GM12864 (cell line): ENCODE measurements at places on chromosomes 2 and 18.

DNA sequence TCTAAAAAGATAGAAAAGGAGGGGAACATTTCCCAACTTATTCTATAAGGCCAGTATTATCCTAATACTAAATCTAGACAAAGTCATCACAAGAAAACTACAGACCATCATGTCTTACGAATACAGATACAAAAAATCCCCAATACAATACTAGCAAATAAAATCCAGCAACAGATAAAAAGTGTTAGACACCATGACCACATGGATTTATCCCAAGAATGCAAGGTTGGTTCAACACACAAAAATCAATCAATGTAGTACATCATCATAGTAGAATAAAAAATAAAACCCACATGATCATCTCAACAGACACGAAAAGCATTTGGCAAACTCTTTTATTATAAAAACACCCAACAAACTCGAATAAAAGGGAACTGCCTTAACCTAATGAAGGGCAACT, 18.5 kb downstream of the SLC66A2 start:
- no peak for DNase-seq

DNA sequence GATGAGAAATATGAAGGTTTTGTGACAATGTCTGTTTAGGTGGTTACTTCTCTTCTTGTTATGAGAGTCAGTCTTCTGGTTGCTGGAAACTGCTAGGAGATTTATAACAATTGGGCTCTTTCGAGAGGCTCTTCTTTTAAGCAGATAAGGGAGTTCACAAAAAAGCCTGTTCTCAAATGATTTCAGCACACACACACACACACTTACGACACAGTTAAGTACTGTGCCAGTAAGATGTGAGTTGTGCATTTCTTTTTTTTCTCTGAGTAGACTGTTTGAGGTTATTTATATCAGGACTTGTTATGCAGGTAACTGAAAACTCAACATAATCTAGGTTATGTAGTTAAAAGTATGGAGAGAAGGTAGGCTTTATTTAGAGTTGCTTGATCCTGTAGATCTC, 49.8 kb downstream of the MSH2 start:
- DNase-seq, result no peak

DNA sequence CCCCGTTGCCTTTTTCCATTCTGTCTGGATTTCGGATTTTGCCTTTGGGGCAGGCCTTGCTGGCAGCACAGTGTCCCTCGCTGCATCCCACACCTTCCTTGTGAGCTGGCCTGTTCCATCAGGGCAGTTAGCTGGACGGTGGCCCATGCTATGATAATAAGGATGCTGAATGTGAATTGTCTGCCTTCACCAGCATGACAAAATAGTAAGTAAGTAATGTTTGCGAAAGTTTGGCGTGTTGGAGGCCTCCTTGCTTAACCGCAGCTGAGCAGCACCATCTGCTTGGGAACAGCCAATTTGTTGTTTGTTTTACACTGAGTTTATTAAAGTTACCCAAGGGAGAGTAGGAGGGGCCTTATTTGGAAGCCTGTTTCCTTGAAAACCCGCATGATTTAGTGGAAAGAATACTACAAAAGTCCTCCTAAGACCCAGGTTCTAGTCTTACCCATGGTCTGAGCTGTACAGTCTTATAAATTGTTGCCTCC, 469.7 kb upstream of the FANCL start:
- DNase-seq, result no peak

DNA sequence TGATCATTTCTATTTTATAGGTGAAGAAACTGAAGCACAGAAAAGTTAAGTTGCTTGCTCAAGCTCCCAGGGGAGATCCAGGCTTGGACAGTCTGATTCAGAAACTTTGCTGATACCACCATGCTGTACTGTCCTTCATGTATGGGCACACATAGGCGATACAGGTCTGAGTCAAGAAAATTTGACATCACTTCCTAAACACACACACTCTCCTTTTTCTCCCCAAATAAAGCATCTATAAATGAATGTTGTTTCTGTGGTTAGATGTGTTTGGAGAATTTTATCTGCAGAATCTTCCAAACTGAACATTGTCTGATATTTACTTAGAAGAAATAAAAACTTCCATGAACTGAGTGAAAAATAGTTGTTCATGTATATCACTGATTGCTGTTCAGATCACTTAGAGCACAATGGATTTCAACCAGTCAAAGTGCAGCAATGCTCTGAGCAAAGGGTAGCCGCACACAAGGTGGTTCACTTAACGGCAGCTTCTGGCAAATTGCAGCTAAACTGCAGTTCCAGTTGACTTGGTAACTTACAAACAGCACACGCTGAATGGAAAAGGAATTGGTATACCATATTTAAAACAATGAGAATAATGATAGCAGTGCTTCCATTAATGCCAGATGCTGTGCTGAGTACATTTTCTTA, 10.0 kb upstream of the AGFG1 start:
- DNase-seq, result no peak

GRCh38 chr2:131032393-131032836, 60.8 kb downstream of the FAM168B start:
- DNase-seq, result no peak

DNA sequence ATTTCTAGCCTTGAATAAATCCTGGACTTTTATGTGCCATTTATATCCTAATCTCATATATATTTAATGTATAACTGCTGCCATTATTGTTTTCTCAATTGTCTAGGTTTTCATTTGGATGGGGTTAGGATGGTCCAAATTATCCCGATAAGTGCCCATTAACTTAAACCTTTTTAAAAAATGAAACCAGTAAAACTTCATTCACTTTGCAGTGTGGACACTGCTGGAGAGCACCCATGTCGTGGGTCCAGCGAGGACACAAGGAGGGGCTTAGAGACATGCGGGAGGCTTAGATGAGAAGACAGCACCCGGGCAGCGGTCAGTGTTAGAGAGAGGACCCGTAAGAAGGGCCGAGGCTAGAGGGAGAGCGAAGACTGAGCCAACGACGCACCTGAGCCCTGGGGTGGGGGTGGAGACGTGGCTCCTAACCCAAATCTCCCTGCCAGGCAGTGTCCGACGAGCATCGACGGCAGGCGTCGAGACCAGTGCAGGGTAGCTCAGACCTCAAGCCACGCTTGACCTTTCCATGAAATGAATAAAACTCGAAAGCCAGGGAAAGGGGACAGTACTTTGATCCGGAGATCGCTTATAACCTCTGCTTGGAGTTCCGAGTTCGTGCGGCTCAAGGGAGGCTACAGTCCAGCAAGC, 9.0 kb upstream of the EN1 start:
- DNase-seq, result no peak

GRCh38 chr2:129009555-129010146, 691.0 kb upstream of the HS6ST1 start:
- no peak for DNase-seq

- DNase-seq, result no peak
Observed at GRCh38 chr2:6510532-6510931, 355.2 kb downstream of the CMPK2 start.

- no peak for DNase-seq
Observed at GRCh38 chr2:83970217-83970929, 488.7 kb downstream of the SUCLG1 start.

GRCh38 chr2:190922376-190922775, 41.8 kb downstream of the GLS start:
- DNase-seq, result no peak

DNA sequence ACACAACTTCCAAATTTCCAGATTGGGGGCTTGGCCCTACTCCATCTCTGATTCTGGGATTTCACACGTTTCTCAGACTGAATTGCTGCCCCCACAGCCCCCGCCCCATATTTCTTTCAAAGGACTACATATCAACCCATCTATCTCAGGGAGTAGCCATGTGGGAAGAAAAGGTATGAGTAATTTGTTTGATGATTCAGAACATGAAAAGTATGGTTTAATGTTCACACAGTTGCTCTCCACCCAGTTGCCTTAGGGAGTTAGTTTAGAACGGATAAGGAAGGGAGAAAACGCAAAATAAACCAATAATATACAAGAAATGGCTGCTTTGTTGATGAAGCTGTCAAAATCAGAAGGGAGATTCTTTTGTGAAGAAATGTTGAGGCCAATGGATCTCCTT, 145.1 kb downstream of the PIEZO2 start:
- no peak for DNase-seq

- no peak for DNase-seq
Observed at GRCh38 chr2:33810046-33810835, 211.1 kb upstream of the FAM98A start.

- DNase-seq, result no peak
Observed at GRCh38 chr2:142544173-142544572, 333.3 kb upstream of the KYNU start.

DNA sequence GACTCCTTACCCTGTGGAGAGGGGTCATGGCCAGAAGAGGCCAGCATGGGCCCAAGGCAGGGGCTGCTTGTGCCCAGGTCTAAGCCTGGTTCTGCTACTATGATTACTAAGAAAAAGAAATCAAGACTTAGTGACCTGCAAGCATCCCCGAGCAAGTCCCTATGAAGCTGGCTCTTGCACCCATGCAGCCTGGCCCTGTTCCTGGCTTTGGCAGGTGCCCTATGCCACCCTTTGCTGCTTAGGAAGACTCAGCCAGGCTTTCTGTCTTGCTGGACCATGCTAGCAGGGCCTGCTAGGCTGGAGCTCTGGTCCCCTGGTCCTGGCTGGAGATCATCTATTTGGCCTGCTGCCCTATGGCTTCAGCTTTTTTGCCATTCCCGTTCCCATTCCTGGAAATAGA, 309.4 kb upstream of the EPAS1 start:
- no peak for DNase-seq

- DNase-seq, result no peak
Observed at GRCh38 chr2:35931626-35932025, 424.0 kb upstream of the CRIM1 start.

DNA sequence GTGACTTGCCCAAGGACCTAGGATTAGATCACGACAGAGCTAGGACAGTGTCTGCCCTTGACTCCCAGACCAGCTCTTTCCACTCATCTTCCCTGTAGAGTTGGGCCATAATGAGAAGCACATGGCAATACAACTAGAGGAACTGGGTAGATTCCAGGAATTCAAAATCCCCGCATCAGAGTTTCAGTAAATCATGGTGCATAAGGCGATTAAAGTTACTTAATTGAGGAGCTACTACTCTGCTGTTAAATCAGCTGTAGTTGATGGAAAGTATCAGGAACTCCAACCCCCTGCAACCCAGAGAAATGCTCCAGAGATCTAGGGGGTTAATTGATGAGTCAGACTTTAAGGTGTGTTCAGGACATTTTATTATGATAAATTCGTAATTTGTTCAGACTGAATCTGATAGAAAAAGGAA, 5.7 kb downstream of the ANTXR1 start:
- no peak for DNase-seq

- DNase-seq, result no peak
Observed at GRCh38 chr2:47174733-47175361, 19.7 kb upstream of the STPG4 start.

- no peak for DNase-seq
Observed at GRCh38 chr2:105969552-105969951, 224.5 kb downstream of the UXS1 start.

DNA sequence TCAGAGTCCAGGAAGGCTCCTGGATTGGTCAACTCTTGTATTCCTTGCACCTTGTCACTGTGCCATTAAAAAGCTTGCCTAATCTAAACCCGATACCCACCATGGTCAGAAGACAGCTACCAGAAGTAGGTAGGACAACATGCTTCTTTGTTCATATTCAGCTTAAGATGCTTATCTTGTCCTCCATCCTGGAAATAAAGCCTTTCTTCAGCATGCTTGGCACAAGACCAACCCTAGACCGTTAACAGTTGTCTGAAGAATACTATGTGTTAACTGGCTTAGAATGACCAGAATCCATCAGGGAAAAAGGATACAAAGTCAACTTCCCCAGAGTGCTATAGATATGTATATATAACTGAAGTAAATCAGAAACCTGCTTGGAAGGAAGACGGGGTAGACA, 193.9 kb downstream of the ZRANB3 start:
- DNase-seq, result no peak

- no peak for DNase-seq
Observed at GRCh38 chr18:23523429-23524212, 20.3 kb downstream of the RMC1 start.

- no peak for DNase-seq
Observed at GRCh38 chr2:127664065-127664894, 11.1 kb downstream of the LIMS2 start.

- no peak for DNase-seq
Observed at GRCh38 chr2:15867194-15868171, 72.9 kb upstream of the MYCN start.

- DNase-seq, result no peak
Observed at GRCh38 chr2:217402761-217403383, 543.0 kb upstream of the TNP1 start.

DNA sequence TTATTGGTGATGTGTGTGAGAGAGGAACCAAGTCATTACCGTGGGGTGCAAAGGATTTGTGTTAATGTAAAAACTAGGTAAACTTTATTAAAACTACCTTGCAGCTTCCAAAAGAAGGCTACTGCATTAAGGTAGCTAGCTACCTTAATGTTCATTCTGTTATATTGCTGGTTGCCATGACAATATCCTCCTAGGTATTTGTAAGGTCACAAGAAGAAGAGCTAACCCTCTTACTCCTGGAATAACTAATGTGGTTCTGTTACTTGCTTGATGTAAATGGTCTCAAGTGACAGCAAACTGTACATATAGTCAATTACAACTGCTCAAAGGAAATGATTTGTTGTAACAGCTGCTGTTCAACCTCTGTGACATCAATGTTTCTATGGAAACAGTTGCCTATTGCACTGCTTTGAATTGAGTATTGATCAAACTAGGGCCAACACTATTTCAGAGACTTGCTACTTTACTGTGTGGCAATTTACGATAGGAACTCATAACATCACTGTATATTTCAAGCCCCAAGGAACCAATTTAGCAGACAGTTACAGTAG, 319.8 kb upstream of the HNRNPA3 start:
- no peak for DNase-seq

DNA sequence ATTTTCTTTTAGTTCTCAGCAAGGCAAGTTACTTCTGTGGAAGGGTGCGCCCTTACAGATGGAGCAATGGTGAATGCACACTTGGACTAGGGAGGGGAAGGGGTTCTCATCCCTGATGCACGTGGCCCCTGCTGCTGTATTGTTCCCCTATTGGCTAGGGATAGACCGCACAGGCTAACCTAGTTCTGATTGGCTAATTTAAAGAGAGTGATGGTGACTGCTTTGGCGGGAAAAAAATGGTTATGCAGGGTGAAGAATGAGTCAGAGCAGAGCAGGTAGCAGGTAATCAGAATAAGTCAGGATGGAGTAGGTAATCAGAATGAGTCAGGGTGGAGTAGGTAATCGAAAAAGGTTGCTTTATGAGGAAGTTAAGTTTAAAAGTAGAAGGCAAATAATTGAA, 171.5 kb downstream of the MTCL1 start:
- no peak for DNase-seq
